Stimulated activated CD4-positive, alpha-beta T cell treated with anti-CD3 and anti-CD28 coated beads, TNF-alpha, amount 100 ng/mL, for 4 hours (primary cell): ENCODE measurements at places on chromosomes 4 and X.

- no peak for DNase-seq
Measured at GRCh38 chrX:29257521-29257920, 670.3 kb downstream of the IL1RAPL1 start.

GRCh38 chr4:177802162-177802561 lies 359.9 kb upstream of the AGA start:
- no peak for DNase-seq

DNA sequence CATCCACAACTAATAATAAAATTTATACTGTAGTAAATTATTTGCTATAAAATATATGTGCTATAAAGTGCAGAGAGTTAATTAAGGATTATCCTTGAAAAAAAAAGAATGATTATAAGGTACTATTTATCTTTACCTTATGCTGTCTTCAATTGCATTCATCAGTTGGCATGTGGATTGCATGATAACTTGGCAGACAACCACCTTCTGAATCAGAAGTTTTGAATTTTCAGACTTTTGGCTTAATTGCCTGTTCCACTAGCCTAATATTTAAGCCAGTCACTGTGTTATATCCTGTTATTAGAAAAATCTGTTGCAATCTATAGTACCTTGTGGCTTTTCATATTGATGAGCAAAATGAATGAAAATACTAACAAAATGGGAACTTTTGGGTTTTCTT lies 1040.3 kb upstream of the PCDH10 start:
- no peak for DNase-seq

DNA sequence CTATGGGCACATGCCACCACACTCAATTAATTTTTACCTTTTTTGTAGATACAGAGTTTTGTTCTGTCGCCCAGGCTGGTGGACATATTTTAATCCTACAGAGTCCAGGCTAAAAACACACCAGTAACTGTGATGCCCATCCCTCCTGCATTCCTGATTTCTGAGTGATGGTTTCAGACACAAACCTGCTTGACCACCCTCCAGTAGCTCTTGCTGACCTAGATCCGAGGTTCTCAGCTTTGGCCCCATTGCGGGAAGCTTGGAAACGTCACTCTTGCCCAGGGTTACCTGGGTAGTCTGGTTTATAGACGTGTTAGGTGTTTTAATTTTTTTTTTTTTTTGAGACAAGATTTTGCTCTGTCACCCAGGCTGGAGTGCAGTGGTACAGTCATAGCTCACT lies 7.5 kb downstream of the CD99 start:
- DNase-seq: no peak

GRCh38 chr4:3030566-3031356 lies 43.6 kb downstream of the HTT-AS start:
- no peak for DNase-seq

GRCh38 chr4:159682996-159683395 lies 580.1 kb downstream of the RAPGEF2 start:
- no peak for DNase-seq

DNA sequence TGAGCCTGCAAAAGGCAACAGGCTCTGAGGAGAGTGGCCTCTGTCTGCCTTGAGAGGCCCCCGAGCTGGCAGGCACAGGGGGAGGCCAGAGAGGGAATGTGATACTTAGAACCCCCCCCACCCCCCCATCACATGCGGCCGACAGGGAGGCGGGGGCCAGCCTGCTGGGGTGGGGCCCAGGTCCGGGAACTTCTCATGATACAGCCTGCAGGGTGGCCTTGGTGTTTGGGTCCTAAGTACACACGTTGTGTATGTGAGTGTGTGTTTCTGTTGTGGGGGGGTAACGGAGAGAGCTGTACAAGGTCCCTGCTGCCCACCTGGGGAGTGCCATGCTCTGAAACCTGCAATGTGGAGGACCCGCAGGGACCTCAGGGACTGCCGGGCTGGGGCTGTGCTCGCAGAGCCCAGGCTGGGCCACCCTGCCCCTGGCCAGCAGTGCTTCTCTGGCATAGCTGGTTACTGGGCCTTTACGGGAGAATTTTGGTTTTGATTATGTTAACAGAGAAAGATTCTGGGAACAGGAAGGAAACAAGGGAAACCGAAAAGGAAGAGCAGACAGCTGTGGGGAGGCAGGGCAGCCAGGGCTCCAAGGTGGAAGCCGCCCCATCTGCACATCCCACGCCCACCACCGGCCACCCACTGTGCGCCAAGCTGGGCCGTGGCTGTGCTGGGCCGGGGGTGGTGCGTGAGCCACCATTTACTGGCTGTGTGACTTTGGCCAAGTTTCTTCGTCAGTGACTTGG lies 19.9 kb downstream of the SH3BP2 start:
- DNase-seq: no peak

DNA sequence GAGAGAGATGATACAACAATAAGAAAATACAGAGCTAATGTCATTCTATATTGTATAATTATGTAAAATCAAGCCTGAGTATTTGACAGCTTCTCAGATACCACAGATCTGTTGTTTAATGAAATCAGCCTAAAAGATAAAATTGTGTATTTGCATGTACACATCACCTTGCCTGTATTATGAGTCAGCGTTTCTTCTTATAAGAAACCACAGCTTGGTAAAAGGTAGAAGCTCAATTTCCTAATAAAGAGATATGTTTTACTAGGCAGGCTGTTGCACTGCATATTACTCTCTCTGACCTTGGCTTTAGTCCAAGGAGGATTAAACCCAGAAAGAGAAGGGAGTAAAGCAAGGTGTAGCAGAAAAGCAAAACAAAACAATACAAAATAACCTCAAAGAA lies 121.3 kb downstream of the PPARGC1A start:
- DNase-seq: no peak

- DNase-seq: peak; percentile 1
Measured at GRCh38 chrX:46642145-46642544, 68.6 kb downstream of the CHST7 start.

DNA sequence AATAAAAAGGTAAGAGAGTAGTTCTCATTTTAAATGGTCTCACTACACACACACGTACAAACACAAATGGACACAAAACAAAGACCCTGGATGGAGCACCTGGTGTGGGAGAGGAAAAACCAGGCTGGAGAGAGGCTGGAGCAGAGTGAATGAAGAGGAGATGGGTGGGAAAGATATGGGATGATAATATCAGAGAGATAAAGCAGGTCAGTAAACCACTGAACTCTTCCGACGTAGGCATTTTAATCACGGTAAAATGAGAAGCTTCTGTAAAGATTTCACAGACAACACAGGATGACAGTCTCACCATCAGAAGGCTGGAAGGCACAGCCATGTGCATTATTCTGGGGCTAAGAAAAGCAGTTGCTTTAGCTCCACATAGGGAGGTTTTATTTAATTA lies 532.8 kb downstream of the KCNIP4 start:
- DNase-seq: no peak

- no peak for DNase-seq
Measured at GRCh38 chrX:49970674-49971073, 48.3 kb downstream of the CLCN5 start.

DNA sequence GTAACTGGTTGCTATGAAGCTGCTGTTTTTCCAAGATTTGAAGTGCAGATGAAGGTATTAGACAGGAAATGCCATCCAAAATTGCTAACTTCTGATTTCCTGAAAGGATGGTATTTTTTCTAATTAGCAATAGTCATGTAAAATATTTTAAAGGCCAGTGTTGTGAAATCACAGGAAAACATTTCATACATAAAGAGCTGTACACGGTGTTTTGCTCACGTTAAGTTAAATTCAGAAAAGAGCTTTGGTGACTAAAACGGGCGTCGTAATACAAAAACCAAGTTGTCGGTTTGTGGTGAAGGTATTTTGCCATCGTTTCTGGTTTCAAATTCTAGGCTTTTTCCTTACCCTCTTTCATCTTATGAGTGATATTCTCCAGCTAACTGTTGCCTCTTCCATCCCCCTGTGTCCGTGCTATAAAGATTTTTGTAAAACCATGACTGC lies 39.8 kb downstream of the AFF1 start:
- no peak for DNase-seq

DNA sequence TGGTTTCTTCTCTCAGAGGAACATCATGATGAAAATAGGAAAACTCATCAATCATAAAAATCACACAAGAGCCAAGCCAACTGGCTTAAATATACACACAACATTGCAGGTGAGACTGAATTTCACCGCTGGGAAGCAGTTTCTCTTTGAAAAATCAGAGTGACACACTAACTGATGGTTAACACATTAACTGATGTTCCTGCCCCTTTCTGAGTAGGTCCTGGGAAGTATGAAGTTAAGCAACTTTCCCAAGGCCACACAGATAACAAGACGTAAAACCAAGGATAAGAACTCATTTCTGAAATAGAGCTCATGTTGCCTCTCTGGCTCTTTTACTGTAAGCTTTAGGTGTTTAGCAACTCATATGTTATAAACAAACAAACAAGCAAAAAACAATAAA lies 813.7 kb upstream of the HS3ST1 start:
- DNase-seq: no peak

DNA sequence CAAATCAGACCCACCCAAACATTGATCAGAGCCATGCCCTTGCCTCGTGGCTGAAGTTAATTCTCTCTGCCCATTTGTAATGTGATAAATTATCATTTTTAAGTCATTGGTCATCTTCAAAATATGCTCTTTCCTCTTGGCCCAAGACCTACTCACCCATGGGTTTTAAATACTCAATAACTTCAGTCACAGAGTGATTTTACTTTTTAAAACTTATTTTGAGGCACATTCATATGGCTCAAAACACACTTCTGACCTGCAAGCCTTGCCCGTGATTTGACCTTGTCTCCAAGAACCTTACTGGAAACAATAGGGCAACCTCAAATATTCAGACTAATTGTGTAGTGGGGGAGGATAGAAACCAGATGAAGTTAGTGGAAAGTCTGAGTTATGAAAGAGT lies 176.2 kb upstream of the LNX1 start:
- no peak for DNase-seq

GRCh38 chr4:32268863-32269262 lies 1548.7 kb downstream of the PCDH7 start:
- no peak for DNase-seq

DNA sequence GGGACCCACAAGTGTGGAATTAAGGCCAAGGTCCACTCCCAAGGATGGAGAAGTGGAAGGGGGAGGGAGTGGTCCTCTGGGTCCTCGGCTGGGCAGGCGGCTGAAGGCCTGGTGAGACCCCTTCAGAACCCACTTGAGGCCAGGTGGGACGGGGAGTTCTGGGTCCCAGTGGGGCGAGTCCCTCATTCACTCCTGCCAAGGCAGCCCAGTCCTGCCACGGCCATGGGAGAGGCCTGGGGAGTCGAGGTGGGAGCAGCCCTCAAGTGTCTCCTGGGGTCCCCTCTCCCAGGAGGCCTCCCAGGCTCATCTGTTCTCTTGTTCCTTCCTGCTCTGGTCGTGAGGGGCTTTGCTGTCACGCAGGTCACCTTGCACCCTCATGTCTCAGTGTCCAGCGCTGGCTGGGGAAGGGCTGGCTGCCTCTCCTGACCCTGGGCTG lies 6.1 kb upstream of the SH3BP2 start:
- no peak for DNase-seq

GRCh38 chrX:110363244-110363643 lies 4.6 kb downstream of the RTL9 start:
- no peak for DNase-seq

DNA sequence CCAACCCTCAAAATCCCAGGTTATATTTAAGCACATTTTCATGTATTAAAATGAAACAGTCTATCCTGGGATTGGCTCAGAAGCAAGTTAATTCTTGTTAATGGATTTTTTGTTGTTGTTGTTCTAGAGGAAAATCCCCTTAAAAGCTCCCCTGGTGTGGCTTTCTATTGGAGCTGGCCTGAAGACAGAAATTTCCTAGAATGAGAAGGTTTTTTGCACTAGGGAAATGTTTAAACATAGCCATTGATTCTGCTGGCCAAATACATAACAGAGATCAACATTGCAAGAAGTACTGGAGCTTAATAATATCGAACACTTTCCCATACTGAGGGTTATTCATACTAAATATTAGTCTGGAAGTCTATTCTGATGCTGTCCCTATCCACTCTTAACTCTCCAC lies 148.8 kb upstream of the PCDH18 start:
- DNase-seq: no peak

- no peak for DNase-seq
Measured at GRCh38 chr4:155769090-155769489, 10.3 kb downstream of the GUCY1B1 start.

DNA sequence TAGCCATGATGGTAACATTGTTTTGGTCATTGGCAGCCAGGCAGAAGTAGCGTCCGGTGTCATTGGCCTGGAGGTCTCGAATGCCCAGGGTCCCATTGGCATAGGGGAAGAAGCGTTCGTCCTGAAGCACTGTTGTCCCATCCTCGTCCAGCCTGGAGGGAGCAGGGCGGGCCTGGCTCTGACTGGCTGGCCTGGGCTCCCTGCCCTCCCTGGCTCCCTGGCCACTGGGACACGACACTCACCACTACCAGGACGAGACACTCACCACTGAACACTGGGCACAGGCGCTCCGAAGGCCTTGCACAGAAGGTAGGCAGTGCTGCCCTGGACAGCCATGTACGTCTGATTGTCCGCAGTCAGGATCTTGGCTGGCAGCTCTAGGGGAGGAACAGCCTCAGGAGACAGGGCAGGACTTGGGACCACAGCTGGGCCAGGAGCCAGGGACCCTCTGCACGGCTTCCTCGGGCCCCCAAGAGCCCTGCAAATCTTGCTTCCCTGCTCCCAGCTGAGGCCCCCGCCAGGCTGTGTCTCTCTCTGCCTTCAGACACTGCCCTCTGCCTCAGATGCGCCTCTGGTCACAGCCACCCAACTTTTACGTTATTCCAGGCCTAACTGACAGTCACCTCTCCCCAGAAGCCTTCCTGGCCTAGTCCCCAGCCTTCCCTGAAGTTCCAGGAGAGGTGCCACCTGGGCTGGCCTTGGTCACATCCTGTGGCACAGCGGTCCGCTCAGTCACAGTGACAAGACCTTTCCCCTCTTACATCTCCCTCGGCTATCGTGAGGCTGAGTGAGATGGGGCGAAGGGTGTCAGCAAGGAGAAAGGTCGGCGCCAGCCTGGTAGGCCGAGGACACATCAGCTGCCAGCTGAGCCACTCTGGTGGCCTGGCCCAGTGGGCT lies 17.1 kb downstream of the L1CAM start:
- no peak for DNase-seq

DNA sequence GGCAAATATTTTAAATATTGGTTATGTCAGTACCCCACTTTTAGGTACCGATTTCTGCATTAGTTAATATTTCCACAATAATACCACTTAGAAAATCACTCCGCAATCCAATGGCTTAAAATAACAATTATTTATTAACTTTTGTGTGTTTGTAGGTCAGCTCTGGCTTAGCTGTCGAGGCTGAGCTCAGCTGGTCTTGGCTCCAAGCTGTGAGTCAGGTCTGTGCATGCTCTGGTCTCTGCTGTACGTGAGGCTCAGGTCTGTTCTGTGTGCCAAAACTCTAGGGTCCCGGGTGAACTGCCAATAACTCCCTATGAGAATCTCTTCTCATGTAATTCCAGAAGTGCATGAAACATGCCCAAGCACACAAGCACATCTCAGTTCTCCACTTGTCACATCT lies 245.8 kb upstream of the GK2 start:
- no peak for DNase-seq

- DNase-seq: no peak
Measured at GRCh38 chrX:34426334-34426733, 230.8 kb downstream of the TMEM47 start.
